ENCODE measurements at places on chromosomes 2 and 18.

DNA sequence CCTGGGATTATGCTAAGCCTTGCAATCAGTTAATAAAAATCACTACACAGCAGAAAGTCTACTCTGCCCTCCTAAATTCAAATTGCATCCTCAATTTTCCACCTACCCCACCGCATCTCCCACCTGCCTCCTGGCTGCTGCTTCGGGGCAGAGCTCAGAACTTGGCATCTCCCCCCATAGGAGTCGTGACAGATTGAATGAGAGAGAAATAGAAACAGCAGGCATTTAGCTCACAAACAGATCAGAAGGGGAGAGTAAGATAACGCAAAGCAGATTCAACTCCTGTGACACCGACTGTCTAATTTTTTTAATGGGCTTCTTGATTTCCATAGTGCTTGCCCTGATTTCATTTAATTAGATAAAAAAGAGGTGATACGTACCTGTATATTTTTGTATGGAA is 24.7 kb upstream of the LRRC30 start:
- no peak for DNase-seq

GRCh38 chr2:144326825-144327224 is 193.1 kb downstream of the ZEB2 start:
- no peak for DNase-seq

- no peak for DNase-seq
Observed at GRCh38 chr2:7572450-7572849, 655.2 kb downstream of the RNF144A start.

DNA sequence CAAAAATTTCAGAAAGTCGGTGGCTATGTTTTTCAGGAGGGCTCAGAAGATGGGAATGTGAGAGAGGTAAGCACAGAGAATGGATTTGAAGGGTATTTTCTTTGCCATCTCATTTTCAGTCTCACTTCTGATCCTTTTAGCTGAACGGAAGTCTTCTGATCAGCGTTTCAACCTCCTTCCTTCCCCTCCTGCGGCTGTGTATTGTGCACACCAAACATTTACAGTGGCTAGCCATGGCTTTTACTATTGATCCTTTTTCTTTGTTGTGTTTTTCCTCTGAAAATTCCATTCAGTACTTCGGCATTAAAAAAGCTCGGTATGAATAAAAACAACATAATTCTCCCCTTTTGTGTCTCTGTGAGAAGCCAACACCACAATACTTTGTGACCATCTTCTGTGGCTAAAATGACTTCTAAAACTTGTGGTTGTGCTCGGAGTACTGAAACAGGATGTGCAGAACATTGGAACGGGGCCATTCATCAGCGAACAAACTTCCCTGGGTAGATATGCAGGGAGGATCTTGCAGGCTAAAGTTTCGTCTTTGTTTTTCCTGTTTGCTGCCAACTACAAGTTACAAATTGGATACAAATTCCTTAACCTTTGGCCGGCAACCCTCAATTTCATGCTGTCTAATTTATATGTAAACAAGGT is 260.8 kb upstream of the FAM98A start:
- DNase-seq, result peak; percentile 55

GRCh38 chr2:84906108-84906899 is 848 bp downstream of the TMSB10 start:
- peak; percentile 43 for DNase-seq

DNA sequence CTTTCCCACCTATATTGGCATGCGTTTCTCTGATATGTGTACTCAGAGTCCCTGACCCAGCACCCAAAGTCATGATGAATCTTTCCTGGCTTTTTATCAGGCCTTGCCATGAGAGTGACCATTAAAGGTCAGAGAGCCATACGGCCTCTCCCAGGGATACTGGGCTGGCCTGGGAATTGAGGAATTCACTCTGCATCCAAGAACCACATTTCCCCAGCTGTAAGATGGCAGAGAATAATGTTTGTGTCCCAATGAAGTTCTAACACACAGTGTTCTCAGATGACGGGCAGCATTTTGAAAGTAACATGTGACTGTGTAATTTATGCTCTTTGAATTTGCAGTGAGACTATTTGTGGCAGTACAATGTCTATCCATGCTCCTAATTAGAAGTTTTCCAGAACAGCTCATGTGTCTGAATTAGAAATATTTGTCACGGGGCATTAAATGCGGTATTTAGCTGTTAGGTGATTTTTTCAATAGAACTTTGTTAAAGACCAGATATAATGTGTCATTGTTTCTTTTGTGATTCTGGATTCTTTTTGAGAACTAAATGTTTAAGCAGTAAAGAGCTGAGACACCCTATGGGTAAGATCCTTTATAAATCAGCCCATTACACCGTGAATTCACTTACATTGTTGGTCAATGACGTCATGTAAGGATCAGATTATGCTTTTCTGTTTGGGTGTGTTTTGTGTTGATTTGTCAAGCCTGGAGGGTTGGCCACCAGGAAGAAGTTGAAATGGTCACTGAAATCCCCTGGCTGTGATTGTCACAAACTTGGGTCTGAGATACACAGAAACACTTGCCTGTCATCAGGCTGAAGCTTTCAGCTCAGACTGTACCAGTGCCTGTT is 7.3 kb upstream of the SLC3A1 start:
- DNase-seq, result no peak

DNA sequence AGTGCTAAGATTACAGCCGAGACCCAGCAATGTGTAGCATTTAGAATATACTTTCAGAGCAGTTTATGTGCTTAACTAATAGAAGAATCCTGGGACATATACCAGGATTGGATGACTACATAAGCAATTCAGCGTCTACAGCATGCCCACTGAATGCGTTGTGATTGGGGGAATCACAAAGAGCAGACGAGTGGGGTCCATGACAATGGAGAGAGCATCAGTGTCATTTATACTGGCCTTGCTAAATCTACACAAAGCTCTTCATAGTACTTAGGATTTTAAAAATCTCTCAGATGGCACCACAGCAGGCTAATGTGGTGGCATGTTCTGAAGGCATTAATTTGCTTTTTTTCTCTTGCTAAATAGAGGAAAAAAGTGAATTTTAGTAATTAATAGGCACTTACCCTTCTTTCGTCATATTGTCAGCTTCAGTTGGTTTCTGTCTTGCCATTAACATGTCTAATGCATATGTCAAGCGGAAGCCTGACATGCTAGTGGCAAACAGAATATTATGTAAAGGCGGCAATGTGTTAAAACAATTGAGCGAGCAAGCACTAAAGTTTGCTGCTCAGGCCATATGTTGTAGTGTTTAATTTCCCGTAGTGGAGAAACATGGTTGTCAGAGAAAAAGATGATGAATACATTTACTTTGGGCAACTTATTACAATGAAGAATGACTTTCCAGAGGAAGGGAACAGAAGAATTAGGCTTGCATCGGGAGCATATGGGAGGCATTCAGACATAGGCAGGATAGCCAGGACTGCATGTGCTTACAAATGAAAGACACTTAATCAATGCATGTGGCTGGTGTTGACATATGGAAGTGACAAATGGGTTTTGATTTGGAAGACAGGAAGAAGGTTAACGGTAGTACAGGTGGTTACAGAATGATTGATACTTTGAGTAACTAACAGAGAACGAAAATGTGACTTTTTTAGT is 145.2 kb downstream of the ICOS start:
- DNase-seq, result no peak

GRCh38 chr2:181218401-181218821 is 238.0 kb downstream of the UBE2E3 start:
- no peak for DNase-seq

DNA sequence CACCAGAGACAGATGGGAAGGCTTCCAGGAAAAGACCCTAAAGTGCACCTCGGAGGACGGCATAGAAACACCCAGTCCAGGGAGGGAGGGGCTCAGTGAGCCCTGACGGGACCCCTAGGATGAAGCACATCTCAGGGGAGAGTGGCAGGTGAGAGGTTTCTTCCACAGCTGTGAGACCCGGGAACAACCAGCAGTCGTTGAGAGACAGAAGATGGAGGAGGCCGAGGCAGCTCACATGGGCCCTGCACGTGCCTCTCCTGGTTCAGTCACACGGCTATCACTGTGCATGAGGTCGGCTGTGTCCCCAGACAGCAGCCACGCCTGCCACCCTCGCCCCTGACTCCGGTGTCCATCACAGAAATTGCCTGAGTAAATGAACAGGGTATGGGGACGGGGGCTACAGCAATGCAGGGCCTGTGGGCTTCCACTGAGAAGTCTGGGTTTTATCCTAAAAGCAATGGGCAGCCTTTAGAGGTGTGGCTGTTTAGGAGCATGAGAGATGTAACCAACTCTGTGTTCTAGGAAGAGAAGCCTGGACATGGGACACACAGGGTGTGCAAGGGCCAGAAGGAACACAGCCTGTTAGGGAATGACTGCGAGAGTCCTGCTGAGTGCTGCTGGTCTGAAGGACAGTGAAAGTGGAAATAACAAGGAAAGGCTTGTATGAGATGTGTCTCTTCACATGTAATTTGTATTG is 102.0 kb downstream of the TMEM18 start:
- DNase-seq, result no peak

GRCh38 chr2:29687121-29687520 is 234.3 kb downstream of the ALK start:
- DNase-seq, result no peak

- no peak for DNase-seq
Observed at GRCh38 chr18:60870261-60871153, 462.7 kb upstream of the CDH20 start.

- DNase-seq, result no peak
Observed at GRCh38 chr2:153169609-153170008, 309.0 kb downstream of the RPRM start.

Measured in common myeloid progenitor, CD34-positive (primary cell).